ENCODE measurements at places on chromosomes 3 and 15.

DNA sequence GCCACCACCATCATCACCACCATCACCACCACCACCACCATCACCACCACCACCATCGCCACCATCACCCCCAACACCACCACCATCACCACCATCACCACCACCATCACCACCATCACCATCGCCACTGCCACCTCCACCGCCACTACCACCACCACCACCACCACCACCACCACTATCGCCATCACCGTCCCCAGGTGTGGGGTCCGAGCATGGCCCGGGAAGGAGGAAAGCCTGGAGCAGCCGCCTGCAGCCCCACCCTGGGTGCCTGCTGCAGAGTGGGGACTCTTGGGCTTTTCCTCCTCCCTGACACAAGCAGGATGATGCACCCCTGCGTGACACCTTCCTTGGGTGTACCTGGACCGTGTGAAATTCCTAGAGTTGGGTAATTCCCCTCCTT, 43.9 kb downstream of the MUC4 start:
- DNase-seq = no peak

DNA sequence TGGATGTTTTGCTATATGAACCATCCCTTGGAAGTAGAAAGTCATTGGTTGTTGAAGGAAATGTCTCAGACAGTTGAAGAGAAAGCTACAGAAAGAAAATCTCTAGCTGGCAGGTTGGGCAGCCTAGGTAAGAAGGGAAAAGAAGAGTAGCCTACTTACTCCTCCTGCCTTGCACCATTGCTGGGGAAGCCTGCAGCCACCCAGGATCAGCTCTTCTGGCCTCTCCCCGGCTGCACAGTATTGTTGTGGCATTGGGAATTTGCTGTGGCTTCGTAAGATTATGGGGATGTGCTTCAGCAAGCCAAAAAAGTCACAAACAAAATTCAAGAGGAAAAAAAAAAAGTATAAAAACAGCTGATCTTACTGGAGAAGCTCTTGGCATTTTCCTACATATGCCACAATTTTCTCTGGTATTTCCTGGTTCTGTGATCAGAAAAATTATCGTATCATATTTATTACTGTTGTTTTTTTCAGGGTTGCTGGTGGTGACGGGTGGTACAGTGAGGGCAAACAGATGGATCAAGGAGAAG, 154.2 kb downstream of the TIGIT start:
- no peak for DNase-seq

DNA sequence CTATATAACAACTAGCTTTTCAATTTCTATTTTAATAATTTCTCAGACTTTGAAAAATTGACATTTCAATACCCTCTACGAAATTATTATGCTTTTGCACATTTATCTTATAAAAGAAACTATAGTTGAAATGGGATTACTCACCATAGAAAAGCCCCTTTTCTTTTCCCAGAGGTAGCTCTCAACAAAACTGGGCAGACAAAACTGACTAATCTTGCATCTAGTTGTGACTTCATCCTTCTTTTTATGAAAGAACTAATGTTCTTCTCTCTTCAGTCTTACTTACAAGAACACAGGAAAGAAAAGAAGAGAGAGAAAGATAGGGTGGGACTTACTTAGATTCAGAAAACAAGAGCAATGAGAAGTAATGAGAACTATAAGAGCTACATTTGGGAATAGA, 61.0 kb downstream of the GPR160 start:
- no peak for DNase-seq

GRCh38 chr15:73873889-73874511, 636 bp downstream of the TBC1D21 start:
- DNase-seq = peak; percentile 18

GRCh38 chr15:95557226-95558046, 773.1 kb upstream of the NR2F2 start:
- peak; percentile 61 for DNase-seq

DNA sequence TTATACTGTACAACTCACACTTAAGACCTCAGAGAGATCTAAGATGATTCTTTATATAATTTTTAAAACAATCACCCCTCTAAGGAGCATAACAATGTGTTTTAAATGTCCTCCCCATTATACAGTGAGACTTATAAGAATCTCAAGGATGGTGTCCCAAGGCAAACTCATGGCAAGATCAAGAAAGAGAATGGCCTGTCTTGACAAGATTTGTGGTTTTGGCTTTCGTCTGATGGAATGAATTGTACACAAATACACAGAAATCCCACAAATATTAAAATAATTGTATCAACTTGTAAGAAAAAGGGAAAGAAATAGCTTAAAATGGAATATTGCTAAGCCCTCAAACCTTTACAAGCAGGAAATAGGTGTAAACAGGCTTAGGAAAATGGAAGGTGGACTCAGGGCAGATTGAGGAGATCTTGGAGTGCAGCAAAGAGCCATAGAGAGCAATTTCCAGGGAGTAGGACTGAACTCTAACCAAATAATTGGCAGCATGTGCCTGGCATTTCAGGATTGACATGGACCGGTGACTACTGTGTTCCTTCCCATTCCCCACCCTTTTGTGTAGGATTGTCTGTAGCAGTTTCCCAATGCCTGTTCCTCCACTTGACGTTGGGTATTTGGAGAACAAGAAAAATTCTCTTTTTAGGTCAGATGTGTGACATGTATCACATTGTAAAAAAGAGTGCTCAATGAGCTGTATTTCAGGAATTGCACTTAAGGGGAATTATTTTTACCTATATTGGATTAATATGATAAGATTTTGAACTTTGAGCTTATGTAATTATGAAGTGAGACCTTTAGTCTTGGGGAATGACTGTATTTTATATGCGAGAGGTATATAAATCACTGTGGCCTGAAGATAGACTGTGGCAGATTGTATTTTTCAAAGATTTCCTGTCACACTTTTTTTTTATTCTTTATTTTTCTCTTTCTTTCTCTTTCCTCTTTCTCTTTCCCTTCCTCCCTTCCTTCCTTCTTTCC, 317.8 kb upstream of the SLITRK3 start:
- DNase-seq = no peak

- DNase-seq = no peak
These were observed 29.8 kb upstream of the PTPRG start for GRCh38 chr3:61531528-61531927.

Data from AG04450 (cell line).